ENCODE measurements at places on chromosomes 5 and 9.

DNA sequence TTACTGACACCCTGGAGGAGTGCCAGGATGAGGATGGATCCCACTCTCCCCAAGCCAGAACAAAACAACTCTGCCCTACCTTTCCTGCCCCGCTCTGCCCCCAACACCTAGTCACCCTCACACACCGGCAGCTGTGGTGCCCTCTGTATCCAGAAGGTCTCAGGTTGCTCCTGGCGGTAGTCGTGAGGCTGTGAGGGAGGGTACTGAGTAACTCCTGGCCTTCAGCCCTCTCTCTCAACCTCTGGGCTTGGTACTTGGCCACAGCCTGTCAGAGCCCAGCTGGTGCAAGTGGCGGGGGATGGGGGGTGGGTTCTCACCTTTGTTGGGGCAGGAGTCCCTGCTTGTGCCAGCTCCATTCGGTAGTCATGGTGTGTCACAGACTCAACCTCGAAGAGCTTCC, 1.9 kb downstream of the SPAG8 start:
- no peak for DNase-seq

- DNase-seq, result no peak
Measured at GRCh38 chr9:94741866-94742265, 15.4 kb downstream of the AOPEP start.

- no peak for DNase-seq
Measured at GRCh38 chr9:83972286-83972685, 7.7 kb downstream of the HNRNPK start.

- DNase-seq, result no peak
Measured at GRCh38 chr9:78874061-78874460, 577.1 kb downstream of the PSAT1 start.

DNA sequence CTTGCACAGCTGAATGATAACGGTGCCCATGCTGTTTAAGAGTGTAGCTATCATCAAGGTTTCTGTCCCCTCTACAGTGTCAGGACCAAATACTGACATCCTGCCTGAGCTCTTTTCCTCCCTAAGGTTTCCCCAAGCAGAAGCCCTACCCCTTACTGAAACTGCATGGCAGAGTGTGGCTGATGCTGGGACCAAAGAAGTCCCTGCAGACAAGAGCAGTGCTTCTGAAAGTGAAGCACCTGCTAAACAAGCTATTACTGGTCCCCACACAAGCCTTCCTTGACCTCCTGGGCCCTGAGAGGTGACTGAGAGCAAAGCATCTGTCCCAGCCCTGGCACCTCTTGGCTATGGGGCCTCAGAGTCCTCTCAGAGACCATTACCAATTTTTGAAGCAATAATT, 56.1 kb downstream of the CFAP90 start:
- no peak for DNase-seq

GRCh38 chr9:125970340-125970739, 223.2 kb downstream of the PBX3 start:
- no peak for DNase-seq

GRCh38 chr5:59615272-59615671, 278.3 kb downstream of the PDE4D start:
- no peak for DNase-seq

DNA sequence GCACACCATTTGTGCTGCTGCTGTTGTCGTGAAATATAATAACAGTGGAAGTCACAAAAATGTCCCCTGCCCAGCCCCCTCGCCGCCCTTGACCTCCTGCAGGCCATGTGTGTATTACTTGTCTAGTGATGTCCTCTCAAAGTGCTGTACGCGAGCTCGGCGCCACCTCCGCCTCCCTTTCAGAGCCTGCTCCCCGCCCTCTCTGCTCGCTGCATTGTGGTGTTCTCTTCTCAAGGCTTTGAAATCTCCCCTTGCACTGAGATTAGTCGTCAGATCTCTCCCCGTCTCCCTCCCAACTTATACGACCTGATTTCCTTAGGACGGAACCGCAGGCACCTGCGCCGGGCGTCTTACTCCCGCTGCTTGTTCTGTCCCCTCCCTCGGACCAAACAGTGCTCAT, 14.7 kb upstream of the CFAP157 start:
- no peak for DNase-seq

DNA sequence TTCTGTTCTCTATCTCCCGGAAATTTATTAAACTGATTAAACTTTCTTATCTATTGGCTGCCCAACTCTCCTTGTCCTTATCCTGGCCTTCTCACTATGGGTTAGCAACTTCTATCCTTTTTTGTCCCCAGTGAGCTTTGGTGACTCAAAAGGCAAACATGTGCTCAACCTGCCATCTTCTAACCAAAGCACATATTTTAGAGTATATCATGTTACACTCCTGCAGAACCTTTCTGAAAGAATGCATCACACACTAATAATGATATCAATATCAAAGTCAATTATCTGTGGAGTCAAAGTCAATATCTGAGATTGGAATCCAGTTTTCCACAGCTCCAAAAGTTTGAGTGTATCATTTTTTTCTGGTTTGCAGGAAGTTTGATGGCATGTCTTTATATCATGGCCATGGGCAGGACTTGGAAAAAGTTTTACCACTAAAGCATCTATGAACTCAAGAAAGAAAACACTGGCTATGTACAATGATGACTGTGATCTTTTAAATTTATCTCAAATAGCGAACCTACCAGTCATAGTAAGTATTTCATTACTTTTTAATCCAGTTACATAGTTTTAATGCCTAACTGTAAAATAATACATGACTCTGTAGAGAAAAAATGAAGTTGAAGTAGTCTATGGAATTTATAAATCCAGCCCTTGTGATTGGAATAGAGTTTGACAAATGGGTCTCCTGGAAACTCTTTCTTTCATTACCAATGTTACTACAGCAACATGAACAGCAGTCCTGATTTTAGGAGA, 166.8 kb downstream of the DROSHA start:
- no peak for DNase-seq

DNA sequence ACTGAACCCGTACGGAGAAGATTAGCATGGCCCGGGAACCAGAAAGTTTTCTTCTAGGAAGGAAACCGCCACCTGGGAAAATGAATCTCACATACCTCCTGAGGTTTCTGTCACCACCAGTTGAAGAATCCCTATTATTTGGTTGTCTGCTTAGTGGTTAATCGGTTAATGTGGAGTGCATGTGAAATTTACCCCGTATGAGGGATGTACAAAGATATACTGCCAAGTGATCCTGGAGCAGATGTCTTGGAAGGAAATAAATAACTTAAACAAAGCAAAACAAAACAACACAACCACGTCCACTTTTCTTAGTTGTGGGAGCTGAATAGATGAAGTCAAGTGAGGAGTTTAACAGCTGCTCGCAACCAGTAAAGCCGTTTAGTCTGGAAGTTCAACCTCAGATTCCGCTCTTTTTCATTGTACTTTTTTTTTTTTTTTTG, 3.8 kb downstream of the DMRT2 start:
- no peak for DNase-seq

DNA sequence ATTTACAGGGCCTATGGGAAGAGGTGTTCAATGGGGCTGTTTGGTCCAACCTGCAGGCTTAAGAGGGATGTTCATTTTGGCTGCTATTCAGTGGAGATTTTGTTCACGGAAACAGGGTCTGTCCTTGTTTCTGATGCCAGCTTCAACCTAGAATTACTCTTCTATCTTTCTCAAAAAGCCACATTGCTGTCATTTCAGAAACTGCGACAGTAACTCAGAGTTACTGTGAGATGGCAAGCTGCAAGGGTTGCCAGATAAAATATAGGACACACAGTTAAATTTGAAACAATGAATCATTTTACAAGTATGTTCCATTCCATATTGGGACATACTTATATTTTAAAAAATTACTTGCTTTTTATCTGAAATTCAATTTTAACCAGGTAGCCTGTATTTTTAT, 128.0 kb downstream of the NPR3 start:
- DNase-seq, result no peak

DNA sequence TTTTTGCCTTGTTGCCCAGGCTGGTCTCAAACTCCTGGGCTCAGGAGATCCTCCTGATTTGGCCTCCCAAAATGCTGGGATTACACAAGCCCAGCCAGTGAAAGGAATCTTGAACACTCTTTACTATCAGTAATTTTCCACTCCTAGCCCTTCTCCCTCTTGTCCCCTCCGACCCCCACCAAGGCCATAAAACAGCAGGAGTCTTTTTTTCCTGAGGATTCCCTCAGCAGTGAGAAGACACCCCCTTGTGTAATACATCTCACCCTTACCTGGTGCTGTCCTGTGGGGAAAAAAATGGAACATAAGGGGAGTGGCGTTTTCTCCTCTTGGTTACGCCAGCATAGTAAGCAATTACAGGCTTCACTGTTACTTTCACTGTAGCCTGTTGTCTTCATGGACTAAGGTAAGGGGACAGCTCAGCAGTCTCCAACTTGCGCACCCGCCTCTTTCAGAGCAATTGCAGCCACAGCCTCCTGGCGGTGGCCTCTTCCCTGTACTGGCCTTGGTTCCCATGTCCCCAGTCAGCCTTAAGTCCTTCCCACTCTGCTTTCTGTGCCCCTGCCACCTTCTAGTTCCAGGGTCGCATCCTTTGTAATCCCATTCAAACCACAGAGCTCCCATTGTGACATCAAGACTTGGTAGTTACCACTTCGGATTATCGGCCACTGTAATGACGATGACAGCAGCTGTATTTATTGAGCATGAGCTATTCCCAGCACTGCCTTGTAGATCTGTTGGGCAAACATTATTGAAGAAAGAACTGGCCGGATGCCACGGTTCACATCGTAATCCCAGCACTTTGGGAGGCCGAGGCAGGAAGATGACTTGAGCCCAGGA, 10.0 kb downstream of the NAIF1 start:
- DNase-seq, result no peak

- no peak for DNase-seq
Measured at GRCh38 chr5:16430349-16431089, 35.1 kb downstream of the ZNF622 start.

GRCh38 chr9:131714161-131714646, 25.7 kb downstream of the RAPGEF1 start:
- peak; percentile 77 for DNase-seq

- no peak for DNase-seq
Measured at GRCh38 chr5:67353500-67354450, 157.2 kb upstream of the CD180 start.

DNA sequence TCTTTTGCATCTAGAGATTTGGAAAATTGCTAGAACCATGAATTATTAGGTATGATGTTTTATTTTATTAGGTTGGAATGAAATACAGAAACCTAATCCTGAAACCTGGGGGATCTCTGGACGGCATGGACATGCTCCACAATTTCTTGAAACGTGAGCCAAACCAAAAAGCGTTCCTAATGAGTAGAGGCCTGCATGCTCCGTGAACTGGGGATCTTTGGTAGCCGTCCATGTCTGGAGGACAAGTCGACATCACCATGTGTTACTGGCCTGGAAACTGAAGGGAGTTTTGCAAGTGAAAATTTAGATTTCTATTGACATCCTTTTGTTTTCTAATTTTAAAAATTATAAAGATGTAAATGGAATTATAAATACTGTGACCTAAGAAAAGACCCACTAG, 100.7 kb downstream of the NLN start:
- no peak for DNase-seq

DNA sequence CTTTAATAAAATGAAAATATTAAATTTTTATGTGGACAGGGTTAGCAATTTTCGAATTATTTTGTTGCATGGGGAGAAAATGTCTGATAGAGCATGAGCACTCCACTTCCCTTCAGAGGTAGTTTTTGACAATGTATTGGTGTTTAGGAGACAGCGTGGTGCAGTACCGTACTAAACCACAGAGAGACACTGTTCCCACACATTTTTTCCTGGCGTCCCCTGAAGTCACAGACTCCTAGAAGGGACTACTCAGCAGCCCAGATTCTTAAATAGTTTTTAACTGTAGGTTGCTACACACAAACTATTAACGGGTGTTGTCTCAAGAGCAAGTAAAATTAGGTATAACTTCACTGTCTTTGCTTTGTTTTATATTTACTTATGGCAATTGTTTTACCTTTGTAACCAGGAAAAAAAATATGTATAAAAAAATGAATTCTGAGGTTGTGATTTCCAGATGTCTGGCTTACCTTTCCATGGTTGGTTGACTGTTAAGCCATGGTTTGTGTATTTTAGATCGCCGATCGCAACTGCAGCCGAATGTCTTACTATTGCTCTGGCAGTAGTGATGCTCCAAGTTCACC, 171.2 kb downstream of the DOCK8 start:
- peak; percentile 9 for DNase-seq

- DNase-seq, result no peak
Measured at GRCh38 chr9:130892477-130893304, 3.9 kb downstream of the QRFP start.

GRCh38 chr9:2583308-2584013, 38.1 kb upstream of the VLDLR start:
- DNase-seq, result no peak

DNA sequence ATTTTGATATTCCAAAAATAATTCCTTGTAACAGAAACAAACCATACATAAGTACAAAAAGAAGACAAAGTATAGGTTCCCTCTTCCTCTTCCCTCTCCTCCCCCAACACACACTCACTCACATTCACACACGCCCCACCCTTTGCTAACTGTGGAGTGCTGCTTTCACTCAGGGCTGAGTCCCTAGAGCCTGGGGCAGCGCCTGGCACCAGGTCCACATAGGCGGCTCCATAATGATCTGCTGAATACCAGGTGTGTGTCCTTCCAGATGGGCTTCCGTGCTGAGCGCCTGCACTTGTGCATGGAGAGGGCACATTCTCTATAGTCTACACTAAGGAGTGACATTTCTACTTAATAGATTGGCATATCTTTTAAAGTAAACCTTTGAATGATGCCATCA, 3.7 kb downstream of the SEMA4D start:
- no peak for DNase-seq

GRCh38 chr5:24381861-24382489, 262.8 kb downstream of the CDH10 start:
- DNase-seq, result peak; percentile 26

DNA sequence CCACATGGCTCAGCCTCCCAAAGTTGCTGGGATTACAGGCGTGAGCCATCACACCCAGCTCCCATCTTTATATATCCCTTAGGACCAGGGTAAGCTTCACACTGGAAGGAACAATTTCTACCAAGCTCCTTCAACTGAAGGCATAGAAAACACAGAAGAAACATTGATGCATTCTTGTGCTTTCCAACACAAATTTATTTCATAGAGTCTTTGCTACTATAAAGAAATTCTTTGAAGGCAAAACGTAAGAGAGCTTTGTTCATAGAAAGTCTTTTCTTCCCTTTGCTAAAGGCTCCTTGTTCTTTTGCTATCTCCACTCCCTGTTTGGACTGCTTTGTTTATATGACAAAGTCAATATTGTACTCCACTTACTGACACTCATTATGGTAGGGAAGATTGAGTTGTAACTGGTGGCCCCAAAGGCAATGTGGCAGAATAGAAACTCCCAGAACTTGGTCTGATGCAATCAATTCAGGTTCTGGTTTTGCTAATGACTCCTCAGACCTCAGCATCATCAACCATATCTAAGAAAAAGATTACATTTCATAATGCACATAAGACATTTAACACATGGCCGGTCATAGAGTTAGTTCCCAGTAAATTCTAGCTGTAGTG, 97.4 kb upstream of the CLINT1 start:
- no peak for DNase-seq
